Hindlimb muscle (tissue), 1 donor: ENCODE measurements at places on chromosomes 1 and 21.

GRCh38 chr1:160726498-160727315 is 12.3 kb upstream of the SLAMF7 start:
- DNase-seq, result no peak

DNA sequence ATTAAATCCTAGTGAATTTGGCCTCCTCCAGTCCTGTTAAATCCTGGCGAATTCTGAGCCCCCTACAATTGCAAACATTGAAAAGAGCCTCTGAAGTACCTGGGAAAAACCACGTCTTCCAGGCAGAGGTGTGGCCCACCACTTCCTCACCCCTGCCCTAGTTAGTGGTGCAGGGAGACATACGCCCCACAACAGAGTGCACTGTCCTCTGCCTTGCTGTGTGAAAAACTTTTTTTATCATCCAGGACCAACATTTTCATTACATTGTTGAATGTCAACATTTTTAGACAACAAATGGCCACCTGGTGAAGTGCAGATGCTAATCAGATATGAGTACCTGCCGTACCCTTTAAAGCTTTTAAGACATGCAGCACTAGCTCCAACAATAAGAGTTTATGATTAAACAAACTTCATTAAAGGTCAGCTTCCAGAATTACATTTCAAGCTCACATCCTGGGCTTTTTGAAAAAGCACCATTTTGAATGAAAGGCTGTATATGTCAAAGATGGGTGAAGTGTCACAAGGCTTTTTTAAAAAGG is 13.6 kb upstream of the TMPRSS2 start:
- no peak for DNase-seq

GRCh38 chr1:14340002-14340785 is 258.3 kb upstream of the KAZN start:
- peak; percentile 25 for DNase-seq

DNA sequence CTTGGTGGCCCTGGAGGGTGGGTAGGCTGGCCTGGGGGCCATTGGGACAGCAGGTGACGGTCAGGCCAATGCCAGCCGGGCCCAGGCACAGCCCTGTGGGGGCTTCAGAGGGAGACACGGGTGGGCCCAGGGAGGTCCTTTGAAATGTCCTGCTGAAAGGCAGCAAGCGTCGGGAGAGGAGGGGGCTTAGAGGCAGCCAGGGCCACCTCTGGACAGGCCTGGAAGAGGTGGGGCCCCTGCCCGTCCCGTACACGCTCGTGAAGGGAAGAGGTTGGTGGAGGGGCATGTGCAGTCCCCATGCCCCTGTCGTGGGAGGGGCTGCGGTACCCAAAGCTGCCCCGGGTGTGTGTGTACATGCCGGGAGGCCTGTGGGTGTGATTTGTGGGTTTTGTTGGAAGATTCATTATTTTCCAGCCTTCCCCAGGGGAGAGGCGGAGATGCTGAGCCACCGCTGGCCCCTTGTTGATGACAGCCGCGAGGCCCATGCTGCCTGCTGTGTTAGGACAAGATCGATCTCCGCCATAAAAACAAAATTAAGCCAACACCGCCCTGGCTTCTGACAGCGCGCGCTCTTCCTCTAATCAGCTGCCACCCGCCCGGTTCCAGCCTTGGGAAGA is 3.4 kb upstream of the PLCH2 start:
- DNase-seq, result no peak

GRCh38 chr1:76293831-76294230 is 219.3 kb downstream of the ST6GALNAC3 start:
- no peak for DNase-seq

DNA sequence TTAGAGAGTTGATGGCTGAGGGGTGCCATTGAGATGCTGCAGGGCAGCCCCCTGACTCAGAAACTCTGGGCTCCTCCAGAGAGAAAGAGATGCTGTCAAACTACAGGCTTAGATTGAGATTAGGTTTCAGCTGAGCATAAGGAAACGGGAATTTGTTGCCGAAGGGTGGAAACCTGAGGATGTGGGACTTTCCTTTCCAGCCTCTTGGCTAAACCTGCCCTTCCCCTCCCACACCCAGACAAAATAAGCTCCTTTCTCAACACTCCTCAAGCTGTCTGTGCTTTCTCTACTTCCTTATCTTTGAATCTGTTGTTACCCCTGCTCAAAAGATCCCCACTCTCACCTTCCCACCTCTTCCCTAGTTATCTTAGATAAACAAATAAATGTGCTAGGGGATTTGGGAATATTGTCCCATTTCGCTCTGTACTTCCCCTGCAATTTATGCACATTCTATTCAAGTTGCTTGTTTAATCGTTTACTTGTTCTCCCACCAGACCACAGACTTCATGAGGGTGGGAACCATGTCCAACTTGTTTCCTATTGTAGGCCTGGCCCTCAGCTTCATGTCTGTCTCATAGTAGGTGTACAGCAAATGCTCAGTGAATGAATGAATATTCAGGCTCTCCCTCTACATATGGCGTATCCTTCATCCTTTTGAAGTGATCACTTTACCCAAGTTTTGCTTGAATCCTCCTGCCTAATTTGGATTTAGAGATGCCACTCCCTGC is 30.6 kb upstream of the MARK1 start:
- no peak for DNase-seq

DNA sequence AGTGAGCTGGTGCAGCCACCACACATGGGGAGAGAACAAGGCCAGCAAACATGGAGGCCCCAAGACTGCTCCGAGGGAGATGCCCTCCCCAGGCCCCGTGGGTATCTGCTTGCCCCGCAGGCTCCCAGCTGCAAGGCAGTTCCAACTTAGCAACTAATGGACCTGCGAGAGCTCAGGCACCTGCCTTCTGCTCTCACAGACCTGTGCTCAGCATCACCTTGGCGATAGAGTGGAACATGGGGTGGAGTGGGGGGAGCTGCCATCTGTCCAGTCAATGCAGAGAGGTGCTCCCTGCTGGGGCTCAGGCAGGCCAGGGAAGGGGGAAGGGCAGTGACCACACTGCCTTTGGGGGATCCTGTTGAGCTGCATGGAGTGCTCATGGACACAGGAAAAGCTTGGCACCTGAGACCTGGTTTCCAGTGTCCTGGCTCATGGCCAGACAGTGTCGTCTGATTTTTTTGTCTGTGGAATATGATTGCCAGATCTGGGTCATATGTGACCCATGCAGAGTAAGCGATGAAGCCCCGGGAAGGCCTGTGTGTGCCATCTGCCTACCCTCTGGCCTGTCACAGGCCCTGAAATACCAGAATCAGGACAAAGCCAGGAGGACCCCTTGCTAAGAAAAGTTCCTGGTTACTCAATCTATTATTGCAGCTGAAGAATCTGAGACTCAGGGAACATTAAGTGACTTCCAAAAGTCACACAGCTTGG is 39.9 kb upstream of the TENT5C start:
- DNase-seq, result no peak

- no peak for DNase-seq
Observed at GRCh38 chr1:204736836-204737235, 51.3 kb upstream of the LRRN2 start.

DNA sequence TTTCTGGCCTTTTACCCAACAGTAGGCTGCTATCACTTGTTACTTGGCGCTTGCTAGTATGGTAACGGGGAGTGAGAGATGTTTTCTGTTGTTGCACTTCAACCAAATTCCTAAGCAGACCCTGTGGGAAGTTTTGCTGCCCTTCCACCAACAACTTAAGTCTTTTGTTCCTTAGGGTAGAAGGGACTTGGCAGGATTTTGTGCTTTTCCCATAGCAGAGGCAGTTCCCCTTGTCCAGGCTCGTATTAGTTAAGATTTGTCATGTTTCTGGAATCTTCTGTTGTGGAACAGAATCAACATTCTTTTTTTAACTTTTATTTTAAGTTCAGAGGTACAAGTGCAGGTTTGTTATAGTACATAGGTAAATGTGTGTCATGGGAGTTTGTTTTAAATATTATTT is 73.2 kb upstream of the SGIP1 start:
- no peak for DNase-seq

DNA sequence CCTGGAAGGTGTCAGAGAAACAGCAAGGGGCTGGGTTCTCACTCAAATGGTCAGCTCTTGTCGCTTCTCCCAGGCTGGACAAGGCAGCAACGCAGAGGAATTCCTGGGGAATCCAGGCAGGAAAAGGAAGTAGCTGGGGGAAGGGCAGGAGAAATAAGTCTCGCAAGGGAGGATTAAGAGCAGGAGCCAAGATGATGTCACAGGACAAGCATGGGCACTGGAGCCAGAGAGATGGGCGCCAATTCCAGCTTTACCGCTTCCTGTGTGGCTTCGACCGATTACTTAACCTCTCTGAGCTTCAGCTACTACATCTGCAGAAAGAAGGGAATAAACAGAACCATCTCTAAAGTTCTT is 70.5 kb downstream of the SSBP3 start:
- peak; percentile 81 for DNase-seq

GRCh38 chr1:172180501-172181285 is 239.8 kb upstream of the C1orf105 start:
- peak; percentile 75 for DNase-seq

- DNase-seq, result no peak
Observed at GRCh38 chr1:177306981-177307380, 136.2 kb downstream of the BRINP2 start.

GRCh38 chr1:238005116-238005515 is 114.4 kb upstream of the ZP4 start:
- no peak for DNase-seq

DNA sequence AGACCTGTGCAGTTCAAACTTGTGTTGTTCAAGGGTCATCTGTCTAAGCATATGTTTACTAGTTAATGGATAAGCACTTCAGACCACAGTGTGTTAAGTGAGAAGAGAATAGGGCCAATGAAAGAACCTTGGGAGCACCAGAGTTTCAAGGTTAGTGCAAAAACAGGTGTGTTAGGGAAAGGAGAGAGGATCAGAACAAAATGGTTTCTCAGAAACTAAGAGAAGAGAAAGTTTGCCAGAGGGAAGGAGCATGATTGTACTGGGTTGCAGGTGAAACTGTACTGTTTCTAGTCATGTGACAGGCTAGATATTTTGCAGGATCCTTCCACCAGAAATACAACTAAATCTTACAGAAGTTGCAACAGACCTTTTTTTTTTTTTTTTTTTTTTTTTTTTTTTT is 23.3 kb downstream of the RPRD2 start:
- DNase-seq, result no peak

DNA sequence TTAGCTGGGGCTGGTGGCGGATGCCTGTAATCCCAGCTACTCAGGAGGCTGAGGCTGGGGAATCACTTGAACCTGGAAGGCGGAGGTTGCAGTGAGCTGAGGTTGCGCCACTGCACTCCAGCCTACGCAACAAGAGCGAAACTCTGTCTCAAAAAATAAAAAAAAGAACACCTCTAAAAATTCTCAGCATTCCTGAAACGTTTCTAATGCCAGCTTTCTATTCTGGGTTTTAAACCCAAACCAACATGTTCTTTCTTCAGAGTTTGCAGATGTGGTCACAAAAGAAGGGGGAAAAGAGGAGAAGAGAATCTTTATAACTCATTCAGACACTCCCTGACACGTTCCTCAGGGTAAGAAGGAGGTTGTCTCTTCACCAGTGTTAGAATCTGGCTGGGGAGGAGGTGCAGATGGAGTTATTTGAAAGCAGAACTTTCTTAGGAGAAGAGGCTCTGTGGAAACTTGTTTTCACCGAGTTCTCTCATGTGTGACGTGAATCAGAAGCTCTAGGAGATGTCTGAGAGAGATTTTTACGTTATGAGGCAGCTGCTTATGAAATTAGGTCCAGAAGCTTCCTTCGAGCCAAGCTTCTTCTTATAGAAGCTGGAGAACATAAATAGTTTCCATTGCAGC is 17.8 kb upstream of the CNR2 start:
- peak; percentile 50 for DNase-seq

GRCh38 chr1:239939602-239940001 is 152.1 kb upstream of the FMN2 start:
- no peak for DNase-seq

DNA sequence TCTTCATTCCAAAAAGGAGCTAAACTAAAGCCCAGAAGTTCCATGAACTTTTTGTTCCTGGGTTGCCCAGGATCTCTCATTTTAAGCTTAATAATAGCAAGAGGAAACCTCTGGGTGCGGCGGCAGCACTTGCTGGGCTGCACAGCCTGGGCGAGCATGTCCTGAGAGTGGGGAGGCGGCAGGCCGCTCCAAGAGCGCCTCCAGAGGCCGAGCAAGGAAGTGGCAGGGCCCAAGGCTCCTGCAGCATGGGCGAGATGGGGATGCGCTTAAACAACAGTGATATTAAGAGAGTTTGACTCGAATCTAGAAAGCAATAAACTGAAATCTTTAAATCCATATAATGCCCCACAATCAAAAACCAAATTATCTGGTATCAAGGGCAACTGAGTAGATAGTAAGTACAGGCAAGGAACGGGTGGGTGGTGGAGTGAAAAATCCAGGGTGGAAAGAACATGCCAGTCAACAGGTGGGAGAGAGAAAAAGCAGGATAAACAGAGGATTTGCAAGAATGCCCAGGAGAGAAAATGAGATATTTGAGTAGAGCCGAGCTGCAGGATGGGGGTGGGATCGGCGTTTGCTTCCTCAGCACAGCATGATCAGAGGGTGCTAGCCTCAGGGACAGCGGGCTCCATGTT is 14.1 kb upstream of the TNR start:
- peak; percentile 4 for DNase-seq

GRCh38 chr1:208223136-208223535 is 21.0 kb downstream of the PLXNA2 start:
- no peak for DNase-seq

DNA sequence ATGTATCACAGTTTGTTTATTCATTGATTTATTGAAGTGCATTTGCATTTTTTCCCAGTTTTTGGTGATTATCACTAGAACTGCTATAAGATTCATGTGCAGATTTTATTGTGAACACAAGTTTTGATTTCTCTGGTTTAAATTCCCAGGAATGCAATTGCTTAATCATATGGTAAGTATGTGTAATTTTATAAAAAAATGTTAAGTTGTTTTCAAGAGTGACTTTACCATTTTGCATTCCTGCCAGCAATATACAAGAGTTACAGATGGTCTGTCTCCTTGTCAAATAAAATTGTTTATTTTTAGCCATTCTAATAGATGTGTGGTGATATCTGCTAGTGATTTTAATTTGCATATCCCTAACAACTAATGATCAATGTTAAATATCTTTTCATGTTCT is 127.3 kb upstream of the APP start:
- no peak for DNase-seq

DNA sequence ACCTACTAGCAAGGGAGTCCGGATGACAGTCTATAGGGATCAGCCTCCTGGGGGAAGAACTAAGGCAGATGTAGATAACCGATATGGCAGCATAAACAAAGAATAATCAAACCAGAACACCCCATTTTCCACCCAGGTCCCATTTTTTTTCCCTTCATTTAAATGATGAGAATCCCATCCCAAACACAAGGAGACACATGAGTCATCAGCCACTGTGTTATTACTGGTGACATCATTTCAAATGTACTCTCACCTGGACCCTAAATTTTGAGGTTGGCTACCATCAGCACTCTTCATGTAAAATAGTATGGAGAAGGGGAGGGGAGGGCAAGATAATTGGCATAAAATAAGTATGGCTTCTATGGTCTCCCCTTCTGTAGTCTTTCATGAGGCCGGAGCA is 108.9 kb upstream of the GUCA2B start:
- DNase-seq, result no peak

- no peak for DNase-seq
Observed at GRCh38 chr1:211525101-211525676, 33.2 kb upstream of the RD3 start.

GRCh38 chr21:22791986-22792560 is 1793.9 kb downstream of the NCAM2 start:
- peak; percentile 54 for DNase-seq
